T follicular helper cell (primary cell): ENCODE measurements at places on chromosomes 7 and 10.

DNA sequence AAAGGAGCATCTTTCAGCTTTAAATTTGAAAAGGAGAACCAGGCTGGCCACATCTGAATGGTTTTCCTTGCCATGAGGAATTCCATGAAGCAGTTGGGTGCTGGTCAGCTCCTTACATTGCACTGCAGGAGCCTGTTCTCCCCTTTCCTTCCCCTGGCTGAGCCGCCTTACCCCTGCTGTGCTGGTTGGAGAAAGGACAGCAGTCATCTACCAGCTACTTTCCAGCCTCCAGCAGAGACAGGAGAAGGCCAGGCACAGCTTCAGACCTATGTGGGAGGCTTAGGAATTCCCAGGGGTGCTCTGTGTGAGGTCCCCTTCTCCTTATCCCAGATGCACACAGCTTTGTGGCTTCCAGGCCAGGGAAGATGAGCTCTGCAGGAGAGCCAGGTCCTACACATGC, 4.7 kb downstream of the C10orf71 start:
- DNase-seq, result no peak

DNA sequence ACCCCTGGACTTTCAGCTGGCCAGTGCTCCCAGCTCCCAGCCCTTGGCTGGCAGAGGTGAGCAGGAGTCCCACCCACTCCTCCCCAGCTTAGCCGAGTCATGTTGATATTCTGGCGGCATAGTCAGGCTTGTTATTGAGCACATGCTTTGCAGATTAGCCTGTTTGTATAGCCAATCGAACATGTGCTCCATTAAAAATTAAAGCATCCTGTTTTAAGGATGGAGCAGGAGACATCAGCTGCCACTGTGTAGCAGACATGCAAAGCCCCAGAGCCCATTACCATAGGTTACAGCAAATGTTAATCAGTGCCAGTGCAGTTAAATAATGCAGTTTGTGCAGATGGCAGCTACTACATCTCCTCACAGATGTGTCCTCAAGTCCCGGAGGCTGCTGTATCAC, 574.6 kb upstream of the GALNT17 start:
- DNase-seq, result no peak

DNA sequence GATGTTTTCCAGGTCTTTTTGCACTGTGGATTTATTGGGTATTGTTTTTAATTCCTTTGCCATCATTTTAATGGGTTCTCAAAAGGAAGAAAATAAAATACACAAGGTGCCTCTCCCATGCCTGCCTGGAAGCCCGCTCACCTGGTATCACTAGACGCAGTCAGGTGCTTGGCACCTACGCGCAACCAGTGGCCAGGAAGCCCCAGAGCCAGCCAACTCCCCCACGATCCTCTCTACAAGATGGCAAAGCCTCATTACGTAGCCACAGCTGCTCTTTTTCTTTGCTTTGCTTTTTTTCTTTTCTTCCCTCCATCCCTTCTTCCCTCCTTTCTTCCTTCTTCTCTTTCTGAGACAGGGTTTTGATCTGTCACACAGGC, 34.3 kb downstream of the BAIAP2L1 start:
- no peak for DNase-seq

DNA sequence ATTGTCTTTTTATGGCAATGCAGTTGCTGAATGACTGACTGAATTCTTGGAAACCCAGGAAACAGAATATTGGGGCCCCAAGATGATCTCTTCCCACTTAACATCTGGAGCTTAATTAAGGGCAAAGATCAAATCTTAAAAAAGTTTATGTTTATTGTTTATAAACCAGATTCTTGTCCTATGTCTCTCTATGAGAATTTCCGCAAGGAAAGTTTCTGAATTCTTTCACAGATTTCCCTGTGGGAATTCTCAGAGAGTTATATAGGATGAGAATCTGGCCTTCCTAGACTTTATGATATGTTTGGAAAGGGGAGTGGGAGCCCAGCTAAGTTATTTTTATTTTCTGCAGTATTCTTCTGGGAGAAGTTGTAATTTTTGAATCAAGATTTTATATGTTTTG, 166.3 kb downstream of the RNLS start:
- DNase-seq, result no peak

DNA sequence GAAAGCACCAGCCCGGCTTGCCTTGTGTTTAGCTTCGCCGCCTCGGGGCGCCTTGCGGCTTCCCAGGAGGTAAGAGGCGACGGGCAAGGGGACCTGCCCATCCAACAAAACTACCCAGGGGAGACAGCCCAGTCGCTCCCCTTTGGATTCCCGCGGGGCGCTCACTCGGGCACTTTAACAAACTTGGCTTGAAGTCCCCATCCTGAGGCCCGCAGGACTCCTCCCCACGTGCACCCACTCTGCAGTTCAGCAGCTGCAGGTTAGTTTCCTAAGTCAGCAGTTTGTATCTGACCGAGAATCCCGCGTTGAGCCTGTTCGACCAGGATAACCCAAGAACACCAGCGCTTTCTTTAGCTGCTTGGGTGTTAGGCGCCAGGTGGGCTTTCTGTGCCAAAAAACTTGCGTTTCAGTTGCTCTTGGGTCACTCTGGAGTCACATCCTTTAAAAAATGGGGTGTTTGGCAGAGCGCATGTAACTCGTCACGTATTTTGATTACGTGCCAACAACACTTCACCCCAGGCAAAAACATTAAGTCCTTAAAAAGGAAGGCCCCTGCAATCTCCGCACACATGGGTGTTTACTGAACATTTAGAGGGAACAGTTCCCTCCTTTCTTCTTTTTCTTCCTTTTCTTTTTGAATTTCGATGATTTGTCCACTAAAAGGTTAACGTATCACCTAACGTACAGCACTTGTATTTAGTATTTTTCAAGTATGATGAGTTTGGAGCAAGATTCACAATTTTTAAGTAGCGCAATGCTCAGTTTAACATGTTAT, 876 bp downstream of the DNAH11 start:
- no peak for DNase-seq

GRCh38 chr7:28627263-28627653, 214.9 kb downstream of the CREB5 start:
- DNase-seq, result no peak
